ENCODE measurements at places on chromosomes 12 and 14.

DNA sequence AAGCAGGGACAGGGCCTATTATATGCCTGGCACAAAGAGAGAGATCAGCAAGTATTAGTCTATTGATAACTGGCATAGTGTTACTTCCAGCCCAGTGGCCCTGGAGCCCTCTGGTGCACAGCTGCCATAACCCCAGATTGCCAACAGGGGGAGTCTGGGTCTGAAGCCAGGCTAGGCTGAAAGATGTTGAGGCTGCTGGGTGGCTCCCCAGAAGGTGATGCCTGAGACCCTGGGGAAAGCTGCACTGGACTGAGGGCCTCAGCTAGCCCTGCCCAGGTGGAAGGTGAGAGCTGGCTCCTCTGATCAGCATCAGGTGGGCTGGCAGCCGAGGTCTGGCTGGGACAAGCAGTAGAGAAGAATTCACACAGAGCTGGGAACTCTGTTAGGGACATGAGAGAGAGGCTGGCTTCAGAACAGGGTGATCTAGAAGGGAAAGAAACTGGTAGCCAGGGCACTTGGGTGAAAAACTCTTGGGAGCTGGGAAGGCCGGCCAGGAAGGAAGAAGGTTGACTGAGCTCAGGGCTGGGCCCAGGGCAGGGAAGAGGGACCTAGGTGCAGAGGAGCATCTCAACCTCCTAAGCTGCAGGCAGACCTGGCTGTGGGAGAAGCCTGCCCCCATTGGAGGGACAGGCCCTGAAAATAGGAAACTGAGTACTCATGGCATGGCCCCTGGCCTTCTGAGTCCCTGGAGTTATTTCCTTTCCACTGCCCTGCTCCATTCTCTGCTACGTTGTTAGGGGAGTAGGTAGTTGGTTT, 3.9 kb downstream of the GZMH start:
- peak; percentile 79 for DNase-seq

DNA sequence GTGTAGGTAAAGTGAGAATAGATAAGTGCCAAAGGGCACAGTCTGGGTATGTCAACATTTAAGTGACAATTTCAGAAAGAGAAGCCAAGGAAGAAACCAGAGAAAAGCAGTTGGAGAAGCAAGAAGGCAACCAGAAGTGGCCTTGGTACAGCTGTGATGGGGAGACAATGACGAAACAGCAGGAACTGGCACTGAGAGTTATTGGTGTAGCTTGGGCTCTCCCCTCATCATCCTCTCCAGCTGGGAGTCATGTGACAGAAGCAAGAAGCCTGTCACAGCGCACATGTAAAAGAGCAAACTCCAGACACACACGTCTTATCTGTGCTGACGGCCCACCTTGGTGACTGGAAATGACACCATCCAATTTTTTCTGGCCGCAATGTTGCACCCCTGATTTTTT, 203.3 kb upstream of the NUDT4 start:
- DNase-seq = no peak

DNA sequence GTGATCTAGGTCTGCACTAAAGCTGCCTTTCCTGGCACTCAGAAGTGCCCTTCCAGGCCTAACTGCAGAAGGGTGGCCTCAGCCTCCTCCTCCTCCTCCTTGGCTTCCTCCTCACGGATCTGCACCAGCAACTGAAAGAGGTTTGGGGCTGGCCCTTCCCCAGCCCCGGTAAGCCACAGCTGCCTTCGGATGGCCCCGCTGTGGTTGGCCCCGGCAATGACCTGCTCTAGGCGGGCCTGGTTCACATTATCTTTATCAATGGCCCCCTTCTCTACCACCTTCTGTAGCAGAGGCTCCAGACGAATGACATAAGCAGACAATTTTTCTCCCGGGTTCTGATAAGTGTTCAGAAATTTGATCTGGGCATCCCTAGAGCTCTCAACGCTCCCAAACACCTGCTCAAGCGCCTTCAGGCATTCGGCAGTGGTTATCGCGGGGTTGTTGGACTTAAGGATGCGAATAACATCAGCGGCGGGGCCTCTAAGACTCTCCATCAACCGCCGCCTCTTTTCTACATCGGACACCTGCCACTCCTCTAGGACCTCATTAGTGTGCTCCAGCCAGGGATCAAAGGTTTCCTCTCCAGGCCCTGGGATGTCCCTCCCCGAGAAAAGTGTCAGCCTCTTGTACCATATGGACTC, 1.5 kb downstream of the PNMA1 start:
- DNase-seq = peak; percentile 61

GRCh38 chr14:36163451-36163850, 13.1 kb downstream of the PTCSC3 start:
- no peak for DNase-seq

DNA sequence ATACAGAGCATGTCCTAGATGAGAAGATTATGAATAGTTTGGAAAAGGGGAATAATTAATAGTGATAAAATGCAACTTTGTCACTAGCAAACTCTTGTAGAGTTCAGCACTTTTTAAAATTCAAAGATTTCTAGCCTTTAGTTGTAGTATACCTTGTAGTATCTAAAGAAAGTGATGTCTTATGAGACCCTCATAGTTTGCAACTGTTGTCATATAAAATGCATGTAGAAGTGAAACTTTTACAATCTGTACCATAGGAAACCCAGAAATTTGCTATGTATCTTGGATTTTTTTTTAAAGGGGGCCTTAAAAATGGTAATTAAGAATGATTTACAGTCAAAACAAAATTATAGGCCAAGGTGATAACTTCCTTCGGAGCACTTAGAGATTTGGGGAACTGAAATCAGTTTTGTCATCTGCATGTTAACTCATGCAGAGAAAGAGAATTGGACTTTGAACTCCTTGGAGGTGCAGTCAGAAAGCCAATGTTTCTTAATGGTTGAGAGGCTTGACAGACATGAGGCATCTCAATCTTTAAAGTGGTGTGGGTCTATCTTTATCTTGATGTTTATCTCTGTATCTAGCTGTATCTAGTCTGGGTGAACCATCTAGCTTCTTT, 1.3 kb downstream of the LRRK2 start:
- no peak for DNase-seq

GRCh38 chr14:75653563-75653962, 7.1 kb downstream of the ERG28 start:
- DNase-seq = no peak

- no peak for DNase-seq
Measured at GRCh38 chr14:88682495-88683114, 110.1 kb downstream of the EML5 start.

GRCh38 chr12:54206791-54207190, 18.0 kb upstream of the SMUG1 start:
- no peak for DNase-seq

DNA sequence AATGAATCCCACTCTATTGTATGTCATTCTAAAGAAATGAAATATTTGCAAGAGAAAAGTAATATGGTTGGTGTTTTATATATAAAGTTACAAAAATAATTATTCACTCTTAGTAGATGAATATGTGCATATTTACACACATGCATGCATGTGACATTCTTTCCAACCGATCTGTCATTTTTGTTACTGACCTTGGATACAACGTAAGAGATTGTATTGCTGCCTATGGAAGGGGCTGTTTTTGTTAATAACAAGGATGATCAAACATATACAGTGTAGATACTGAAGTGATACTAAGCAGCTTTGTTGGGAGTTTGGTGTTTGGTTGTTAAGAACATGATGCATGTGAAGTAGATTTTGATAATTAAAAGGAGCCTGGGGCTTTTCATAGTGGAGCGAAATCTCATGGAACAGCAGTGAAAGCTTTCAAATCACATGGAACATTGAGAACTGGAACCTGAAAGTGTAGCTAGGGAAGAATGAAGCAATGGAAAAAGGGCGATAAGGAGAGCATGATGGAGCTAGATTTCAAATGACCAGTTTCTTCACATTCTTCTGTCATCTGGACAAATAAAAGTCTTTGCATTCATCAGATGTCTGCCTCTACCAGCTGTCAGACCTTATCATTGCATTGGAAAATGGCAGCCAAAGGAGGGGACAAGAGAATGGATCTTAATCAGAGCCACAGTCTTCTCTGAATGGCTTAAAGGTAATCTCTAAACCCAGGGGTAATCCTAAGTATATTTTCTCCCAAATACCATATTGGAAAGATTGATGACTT, 10.0 kb downstream of the BORCS5 start:
- no peak for DNase-seq

GRCh38 chr12:3016191-3016590, 57.0 kb downstream of the TEAD4 start:
- no peak for DNase-seq

DNA sequence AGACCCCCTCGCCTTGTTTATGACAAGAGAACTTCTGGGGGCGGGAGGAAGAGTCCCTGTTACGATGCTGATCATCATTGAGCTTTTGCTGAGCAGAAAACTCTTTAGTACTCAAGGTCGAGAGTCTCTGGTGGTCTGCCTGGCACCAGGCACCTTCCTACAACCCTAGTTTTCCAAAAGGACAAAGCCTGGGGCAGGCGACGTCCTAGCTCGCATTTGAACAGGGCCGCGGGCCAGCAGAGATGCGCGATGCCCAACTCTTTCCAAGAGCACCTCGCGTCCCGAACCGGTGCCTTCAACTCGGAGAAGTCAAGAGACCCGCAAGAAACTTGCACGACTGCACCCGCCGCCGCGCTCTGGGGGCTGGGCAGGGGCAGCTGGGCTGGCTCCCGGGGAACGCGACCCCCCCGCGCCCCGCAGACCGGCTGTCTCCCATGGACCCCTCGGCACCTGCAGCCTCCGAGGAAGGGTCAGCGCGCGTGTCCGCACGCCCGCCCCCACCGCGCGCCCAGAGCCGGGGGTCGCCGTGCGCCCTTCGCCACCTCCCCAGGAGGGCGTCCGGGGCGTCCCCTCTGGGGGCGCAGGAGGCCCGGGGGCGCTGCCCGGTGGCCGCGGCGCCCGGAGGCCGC, 377 bp upstream of the BCL7A start:
- DNase-seq = peak; percentile 17

DNA sequence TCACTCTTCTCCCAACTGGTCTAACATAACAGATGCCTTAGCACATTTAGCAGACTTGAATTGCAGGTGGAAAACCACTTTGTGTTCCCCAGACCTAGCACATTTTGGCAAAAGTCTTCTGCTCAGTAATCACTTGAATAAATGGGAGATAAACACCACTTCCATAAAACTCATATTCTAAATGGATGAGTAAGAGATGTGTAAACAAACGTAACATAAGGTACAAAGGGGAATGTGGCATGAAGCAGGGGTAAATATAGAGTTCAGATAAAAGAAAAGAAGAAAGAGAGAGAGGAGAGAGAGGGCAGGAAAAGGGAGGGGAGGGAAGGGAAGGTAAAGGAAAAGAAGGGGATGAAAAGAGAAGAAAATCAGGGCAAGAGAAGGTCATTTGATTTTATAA, 17.0 kb upstream of the KERA start:
- no peak for DNase-seq

GRCh38 chr12:29463198-29463597, 34.3 kb downstream of the OVCH1 start:
- no peak for DNase-seq

GRCh38 chr12:53748072-53748840, 3.5 kb downstream of the CISTR start:
- no peak for DNase-seq

DNA sequence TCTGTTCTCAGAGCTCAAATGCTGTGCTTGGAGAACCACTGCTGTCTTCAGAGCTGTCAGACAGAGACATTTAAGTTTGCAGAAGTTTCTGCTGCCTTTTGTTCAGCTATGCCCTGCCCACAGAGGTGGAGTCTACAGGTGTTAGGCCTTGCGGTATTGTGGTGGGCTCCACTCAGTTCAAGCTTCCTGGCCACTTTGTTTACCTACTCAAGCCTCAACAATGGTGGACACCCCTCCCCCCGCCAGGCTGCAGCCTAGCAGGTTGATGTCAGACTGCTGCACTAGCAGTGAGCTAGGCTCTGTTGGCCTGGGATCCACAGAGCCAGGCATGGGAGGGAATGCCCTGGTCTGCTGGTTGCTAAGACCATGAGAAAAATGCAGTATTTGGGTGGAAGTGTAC, 323.8 kb downstream of the BCAT1 start:
- DNase-seq = no peak

DNA sequence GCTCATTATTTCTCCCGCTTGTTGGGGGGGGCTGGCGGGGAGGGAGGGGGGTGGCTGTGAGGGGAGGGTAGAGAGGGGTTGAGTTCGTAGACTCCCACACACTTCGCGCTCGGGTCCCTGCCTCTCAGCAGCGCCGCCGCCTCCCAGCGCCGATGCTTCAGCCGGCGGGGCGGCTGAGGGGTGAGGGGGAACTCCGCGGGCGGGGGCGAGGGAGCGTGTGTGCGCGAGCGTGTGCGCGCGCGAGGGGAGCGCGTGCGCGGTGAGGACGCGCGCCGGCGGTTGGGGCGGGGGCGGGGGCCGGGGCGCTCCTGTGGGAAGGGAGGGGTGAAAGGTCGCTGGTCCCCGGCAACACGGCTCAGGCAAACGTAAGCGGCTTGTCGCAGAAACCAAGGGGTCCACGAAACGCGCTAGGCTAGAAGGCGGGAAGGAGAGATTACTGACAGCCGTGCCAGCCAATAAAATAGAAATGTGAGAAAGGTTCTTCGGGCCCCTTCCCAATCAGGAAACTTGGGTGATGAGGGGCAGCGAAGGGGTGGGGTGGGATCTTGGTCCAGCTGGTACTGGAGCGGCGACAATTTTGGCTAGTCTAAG, 343 bp upstream of the NOVA1 start:
- DNase-seq = no peak

GRCh38 chr14:74245292-74245691, 6.0 kb downstream of the VSX2 start:
- no peak for DNase-seq

DNA sequence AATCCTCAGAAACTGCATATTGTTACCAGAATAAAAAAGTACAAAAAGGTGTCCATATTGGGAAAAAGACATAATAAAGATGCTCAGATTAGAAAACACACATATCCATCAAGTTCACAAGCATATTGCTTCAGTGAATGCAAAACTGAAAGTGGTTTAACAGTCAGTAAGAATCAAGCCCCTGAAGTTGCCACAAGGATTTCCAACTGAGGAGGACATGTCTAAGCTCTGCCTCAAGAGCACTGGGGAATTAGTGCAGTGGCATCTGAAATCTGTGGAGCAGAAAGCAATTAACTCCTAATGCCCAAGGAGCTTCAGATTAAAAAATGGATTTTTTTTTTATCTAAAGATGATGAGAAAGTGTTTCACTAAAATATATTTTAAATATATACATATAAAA, 113.2 kb downstream of the DENND5B start:
- no peak for DNase-seq

DNA sequence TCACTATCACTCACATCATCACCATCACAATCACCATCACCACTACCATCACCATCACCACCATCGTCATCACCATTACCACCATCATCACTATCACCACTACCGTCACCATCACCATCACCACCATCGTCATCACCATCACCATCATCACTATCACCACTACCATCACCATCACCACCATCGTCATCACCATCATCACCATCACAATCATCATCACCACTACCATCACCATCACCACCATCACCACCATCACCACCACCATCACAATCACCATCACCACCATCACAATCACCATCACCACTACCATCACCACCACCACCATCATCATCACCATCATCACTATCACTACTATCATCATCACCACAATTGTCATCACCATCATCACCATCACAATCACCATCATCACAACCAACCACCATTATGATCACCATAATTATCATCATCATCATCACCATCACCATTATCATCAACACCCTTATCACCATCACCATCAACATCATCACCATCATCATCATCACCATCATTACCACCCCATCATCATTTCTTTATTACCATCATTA, 90.8 kb downstream of the DICER1 start:
- no peak for DNase-seq

GRCh38 chr12:66851134-66851533, 172.3 kb upstream of the GRIP1 start:
- DNase-seq = no peak

Data from activated CD4-positive, alpha-beta T cell treated with anti-CD3 and anti-CD28 coated beads, Interleukin-2, amount 50 U/mL, for 48 hours (primary cell).